SW 1271 (cell line): ENCODE measurements at places on chromosomes 6 and 20.

GRCh38 chr6:23601811-23602345 lies 524.1 kb upstream of the NRSN1 start:
- no peak for DNase-seq

- DNase-seq: no peak
Observed at GRCh38 chr20:19256085-19256484, 43.6 kb downstream of the SLC24A3 start.

DNA sequence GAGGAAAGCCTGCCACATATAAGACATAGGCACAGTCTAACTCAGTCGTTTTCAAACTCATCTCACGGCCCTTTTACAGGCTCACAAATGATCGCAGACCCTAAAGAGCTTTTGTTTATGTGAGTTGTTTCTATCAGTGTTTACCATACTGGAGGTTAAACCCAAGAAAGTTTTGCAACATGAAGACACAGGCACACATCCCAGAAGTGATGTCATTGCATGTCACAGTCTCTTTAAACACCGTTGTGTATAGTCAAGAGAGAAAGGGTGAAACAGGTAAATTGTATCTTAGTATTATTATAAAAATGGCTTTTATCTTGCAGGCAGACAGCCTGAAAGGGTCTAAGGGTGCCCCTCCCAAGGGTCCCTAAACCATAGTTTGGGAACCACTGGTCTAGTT lies 96.7 kb downstream of the BACH2 start:
- DNase-seq: no peak

DNA sequence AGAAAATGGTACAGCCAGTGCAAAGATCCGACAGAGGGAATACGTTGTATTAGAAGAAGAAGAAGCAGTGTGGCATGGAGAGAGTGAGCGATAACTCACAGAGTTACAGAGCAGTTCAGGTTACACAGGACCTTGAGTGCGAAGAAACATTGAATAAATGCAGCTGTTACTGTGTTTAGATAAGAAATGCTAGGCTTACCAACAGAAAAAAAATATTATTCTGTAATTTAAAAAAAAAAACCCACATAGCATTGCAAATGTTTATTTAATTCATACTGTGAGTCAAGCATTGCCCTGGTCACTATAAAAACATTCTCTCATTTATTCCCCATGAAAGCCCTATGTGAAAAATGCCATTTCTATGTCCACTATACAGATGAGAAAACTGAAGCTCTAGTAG lies 373.4 kb upstream of the EPHA7 start:
- DNase-seq: no peak

GRCh38 chr20:64010711-64011237 lies 25.2 kb upstream of the C20orf204 start:
- DNase-seq: no peak

DNA sequence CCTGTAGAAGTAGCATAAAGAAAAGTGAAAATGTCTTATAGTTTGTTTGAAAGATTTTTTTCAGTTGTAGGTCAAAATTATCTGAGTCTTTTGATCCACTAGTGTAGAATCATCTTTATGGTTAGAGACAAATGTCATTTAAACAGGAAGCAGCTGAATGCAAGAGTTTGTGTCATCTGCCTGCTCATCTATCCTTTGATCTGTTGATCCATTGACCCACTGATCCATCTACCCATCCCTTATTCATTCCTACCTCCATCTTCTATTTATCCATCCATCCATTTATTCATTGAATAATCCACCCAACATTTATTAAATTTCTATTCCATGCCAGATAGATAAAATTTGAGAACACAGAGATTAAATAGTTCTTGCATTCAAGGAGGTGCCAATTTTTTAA lies 62.6 kb downstream of the MKKS start:
- DNase-seq: no peak

- no peak for DNase-seq
Observed at GRCh38 chr6:145266432-145267075, 468.8 kb downstream of the EPM2A start.

GRCh38 chr6:38524436-38525145 lies 115.1 kb downstream of the BTBD9 start:
- DNase-seq: no peak

GRCh38 chr6:45803071-45803470 lies 212.6 kb downstream of the CLIC5 start:
- no peak for DNase-seq

DNA sequence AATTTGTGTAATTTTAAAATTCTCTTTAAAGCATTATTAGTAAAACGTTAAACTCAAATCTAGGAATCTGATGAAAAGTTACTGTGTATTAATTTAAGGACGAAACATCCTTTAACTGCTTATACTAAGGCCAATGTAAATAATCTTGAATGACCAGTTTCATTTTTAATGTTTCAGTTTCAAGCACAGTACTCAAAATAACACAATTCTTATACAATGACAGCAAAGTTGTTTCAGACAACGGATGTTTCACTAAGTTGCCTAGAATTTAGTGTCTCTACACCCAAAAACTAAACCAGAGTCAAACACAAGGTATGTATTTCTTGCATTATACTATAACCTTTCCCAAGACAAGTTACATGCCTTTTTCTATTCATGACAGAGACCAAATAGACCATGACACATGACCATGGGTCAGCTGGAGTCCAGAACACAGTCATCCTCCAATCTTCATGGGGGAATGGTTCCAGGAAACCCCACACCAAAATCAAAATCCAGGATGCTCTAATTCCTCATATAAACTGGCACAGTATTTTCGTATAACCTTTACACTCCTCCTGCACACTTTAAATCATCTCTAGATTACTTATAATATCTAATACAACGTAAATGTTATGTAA lies 7.7 kb downstream of the PHIP start:
- DNase-seq: no peak

DNA sequence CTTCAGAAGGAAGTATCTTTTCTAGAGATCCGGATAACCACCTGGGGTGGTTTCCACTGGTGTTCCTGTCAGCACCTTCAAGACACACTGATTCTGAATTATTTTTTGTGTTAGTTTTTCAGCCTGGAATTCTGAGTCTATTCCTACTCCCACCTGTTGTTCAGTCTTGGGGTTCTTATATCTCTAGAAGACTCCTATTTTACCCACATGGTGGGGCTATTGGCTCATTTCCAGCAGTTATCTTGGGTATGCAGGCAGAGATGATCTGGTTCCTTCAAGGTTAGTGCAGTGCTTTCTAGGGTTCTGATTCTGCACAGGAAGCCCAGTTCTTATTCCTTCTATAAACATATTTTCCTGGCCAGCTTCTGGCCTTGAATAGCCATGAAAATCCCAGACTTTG lies 175.6 kb upstream of the PDE7B start:
- no peak for DNase-seq

- no peak for DNase-seq
Observed at GRCh38 chr6:166629628-166630027, 2.6 kb upstream of the RPS6KA2 start.

DNA sequence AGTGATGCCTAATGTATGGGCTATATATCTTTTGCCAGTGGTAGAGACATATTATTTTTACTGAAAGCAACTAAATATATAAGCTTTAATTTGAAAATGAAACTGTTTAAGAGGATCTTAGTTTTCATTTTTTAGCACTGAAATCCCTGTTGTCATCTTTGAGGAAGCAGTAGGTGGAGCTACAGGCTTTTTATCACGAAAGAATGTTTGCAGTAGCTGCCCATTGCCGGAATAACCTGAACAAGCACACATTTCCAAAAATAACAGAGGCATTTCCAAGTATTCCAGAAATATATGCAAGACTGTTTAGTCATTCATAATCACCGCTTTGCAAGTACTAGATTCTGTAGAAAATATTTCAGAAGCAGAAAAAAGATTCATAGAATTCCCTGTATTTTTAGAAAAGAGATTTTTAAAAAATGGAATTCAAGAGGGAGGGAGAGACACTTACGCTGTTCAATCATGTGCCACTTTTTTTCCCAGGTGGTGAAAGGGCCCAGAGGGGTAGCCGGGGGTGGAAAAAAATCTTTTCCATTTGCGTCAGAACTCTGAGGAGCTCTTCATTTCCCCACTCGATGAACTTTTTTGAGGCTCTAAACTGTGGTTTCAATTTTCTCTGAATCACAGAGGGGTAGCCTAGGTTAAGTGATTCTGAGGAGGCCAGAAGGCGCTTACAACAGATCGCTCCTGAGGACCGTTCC lies 142.5 kb upstream of the FERMT1 start:
- no peak for DNase-seq

GRCh38 chr20:34952671-34953070 lies 2.9 kb downstream of the GSS start:
- no peak for DNase-seq

DNA sequence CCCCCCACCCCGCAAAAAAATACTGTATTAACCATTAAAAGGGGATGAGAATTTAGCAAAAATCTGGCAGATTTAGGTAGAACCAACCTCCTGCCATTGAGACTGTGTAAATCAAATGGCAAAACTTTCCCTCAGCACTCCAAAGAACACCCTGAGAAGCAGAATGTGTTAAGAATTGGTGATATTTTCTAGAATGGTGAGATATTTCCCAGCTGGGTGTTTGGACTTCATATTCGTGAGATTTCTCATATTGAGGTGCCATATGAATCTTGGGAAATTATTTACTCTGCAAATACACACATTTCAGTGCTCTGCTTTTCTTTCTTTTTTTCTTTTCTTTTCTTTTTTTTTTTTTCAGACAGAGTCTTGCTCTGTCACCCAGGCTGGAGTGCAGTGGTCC lies 66.3 kb upstream of the FOXO3 start:
- no peak for DNase-seq

GRCh38 chr20:991850-992249 lies 10.3 kb downstream of the RSPO4 start:
- DNase-seq: no peak

GRCh38 chr20:57605045-57605444 lies 15.2 kb downstream of the ZBP1 start:
- DNase-seq: no peak

GRCh38 chr6:7732228-7732627 lies 6.3 kb downstream of the BMP6 start:
- DNase-seq: no peak

- DNase-seq: no peak
Observed at GRCh38 chr6:112466373-112467151, 119.4 kb downstream of the RFPL4B start.

DNA sequence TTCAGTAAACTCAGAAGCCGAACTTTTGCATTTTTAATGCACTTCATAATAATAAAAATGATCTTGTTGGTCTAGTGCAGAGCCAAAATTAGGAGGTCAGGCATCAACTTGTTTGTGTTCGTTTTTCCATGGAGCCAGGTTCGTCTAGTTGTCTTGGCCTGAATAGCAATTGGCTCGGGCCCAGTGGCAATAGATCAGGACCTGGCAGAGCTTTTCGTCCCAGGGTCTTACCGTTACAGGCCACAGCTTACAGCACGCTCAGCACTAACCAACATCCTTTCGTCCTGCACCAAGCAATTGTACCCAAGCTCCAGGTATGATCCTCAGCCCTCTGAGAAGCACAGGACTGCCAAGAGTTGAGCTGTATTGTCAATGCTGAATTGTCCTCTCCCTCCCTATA lies 240.5 kb upstream of the PLN start:
- DNase-seq: no peak

GRCh38 chr6:77487808-77488425 lies 24.6 kb upstream of the HTR1B start:
- DNase-seq: no peak

- no peak for DNase-seq
Observed at GRCh38 chr6:13678255-13678983, 33.2 kb downstream of the RANBP9 start.

DNA sequence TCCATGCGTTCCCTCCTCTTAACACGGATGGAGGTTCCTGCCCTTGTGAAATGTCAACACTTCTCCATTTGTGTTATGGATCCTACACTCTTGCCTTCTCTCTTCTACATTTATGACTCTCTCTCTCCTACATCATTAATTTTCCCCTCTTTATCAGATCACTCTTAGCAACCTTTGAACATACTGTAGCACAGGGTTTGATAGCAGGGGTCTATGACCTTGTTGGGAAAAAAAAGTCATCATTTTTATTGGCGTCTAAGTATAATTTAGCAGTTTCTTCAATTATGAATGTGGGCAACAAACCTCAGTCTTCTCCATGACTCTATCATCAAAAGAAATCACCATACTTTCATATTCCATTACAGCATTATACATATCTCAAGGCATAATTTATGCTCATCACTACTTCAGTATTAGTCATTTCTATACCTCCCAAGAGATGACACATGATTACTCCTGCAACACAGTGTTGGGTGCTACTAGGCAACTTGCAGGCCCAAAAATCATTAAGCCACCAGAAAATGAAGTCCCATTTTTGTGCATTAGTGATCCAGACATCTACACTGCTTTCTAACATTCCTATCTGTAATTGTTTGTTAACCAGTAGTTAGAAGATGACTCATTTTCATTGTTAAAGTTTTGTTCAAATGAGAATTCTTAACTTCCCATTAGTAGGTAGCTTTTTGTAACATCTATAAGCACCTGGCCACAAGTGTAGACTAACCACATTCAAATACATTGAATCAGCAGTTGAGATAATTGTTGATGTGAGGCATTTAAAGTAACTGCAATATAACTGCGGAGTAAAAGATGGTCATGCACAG lies 9.5 kb downstream of the CYP39A1 start:
- no peak for DNase-seq

DNA sequence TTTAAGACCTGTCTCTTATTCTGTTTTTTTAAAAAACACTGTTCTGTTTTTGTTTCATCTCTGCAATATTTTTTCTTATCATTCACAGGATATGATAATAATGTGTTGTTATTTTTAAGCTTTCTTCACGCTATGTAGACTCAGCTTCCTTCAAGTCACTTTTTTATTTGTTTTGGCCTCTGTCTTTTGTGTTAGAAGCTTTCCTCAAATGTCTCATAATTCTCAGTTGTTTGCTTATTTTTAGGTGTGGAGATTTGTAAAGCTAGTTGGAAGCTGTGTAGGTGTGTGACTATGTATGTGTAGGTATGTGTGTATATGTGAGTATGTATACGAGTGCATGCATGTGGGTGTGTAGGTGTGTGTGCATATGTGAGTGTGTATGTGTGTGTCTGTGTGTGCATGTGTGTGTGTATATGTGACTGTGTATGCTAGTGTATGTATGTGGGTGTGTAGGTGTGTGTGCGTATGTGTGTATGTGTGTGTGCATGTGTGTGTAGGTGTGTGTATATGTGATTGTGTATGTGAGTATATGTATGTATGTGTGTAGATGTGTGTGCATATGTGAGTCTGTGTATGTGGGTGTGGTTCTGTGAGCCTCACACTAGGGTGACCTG lies 16.3 kb upstream of the VEGFA start:
- no peak for DNase-seq

- no peak for DNase-seq
Observed at GRCh38 chr6:121767211-121767610, 331.8 kb downstream of the GJA1 start.
